ENCODE measurements at places on chromosomes 7 and 10.
A peak's percentile ranks its signal among the peaks of the same experiment; 100 is the strongest.

DNA sequence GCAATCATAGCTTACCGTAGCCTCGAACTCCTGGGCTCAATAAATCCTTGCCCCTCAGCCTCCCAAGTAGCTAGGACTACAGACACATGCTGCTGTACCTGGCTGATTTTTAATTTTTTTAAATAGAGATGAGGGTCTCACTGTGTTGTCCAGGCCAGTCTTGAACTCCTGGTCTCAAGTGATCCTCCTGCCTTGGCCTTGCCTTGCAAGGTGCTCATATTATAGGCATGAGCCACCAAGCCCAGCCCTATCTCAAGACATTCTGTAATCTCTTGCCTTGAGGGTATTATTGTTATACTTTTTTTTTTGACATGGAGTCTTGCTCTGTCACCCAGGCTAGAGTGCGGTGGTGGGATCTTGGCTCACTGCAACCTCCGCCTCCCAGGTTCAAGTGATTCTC lies 86.6 kb downstream of the PHTF2 start:
- no peak for DNase-seq

DNA sequence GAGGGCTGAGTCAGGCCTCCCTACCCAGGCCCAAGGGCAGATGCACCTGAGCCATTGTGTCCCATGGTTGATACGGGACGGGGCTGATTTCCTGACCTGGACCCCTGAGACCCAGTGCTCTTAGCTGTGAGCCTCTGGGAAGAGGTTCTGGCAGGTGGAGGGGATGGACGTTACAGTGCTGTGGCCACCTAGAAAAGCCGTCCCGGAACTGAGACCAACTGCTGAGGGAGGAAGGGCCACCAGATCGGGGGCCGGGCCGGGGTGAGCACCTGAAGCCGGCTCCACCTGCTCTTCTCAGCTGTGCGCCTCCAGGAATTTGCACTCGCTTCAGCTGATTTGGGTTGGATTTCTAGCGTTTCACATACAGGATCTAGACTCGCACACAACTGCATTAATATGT lies 35.4 kb downstream of the CHST12 start:
- DNase-seq: no peak

DNA sequence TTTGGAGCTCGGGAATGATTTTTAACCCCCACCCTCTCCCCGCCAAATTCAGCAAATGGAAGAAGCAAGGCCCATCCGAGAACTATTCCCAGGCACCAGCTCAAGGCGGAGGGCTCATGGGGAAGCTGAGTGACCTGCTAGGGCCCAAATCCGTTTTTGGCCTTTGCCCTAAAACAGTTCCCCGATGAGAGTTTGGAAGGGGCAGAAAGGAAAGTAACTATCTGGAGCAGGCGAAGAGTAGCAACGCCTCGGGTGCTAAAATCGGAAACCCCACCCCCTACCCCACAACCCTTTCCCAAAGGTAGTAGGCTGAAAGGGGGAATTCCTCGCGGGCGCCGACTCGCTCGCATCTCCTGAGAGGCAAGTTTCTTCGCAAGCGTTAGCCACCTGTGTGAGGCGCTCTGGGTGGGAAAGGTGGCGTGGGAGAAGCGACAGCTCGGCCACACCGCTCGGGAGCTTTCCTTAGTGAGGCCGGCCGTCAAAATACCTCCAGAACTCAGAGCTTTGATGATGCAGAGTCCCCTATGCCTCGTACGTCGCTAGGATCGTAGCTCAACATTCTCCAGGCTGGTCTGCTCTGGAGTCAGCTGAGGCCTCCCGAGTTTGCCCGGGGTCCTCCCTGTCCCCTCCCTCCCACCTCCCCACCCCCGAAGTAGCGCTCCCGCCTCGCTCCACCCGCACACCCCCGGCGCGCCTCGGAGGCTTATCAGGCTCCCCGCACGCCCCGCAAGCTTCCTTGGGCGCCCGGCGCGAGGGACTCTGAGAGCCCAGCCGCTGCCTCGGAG lies 642 bp upstream of the PRKG1 start:
- DNase-seq: peak; percentile 22

DNA sequence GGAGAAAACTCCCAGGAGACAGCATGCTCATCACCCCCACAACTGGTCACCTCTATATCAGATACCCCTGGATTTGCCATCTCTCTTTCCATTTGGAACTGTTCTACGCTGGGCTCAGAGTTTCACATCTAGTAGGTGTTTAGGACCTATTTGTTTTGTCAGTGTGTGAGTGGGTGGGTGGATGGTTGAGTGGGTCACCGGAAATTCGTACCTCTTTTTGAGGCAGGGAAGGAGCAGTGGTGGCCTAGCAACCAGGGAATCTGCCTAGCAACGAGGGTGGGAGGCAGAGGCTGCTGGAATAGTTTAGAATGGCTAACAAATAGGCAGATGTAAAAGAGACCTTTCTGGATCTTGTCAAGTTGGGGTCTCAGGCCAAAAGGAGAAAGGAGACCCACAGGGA lies 23.2 kb upstream of the SLF2 start:
- no peak for DNase-seq

DNA sequence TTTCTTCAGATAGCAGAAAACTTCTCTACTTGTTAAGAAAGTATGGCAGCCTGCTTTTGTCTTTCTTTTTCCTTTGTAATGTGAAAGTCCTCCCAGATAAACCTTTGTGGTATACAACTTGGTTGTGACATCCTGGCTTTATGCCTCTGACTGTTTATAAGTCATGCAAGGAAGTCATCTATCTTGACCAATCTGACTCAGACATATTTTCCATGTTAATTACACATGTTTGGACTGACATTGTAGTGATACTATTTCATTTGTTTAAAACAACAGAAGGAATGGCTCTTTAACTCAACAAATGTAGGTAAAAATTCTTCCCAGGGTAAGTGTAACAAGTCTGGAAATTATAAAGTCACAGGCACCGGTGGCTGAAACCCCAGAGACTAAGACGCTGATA lies 341.6 kb upstream of the MEOX2 start:
- DNase-seq: peak; percentile 36

DNA sequence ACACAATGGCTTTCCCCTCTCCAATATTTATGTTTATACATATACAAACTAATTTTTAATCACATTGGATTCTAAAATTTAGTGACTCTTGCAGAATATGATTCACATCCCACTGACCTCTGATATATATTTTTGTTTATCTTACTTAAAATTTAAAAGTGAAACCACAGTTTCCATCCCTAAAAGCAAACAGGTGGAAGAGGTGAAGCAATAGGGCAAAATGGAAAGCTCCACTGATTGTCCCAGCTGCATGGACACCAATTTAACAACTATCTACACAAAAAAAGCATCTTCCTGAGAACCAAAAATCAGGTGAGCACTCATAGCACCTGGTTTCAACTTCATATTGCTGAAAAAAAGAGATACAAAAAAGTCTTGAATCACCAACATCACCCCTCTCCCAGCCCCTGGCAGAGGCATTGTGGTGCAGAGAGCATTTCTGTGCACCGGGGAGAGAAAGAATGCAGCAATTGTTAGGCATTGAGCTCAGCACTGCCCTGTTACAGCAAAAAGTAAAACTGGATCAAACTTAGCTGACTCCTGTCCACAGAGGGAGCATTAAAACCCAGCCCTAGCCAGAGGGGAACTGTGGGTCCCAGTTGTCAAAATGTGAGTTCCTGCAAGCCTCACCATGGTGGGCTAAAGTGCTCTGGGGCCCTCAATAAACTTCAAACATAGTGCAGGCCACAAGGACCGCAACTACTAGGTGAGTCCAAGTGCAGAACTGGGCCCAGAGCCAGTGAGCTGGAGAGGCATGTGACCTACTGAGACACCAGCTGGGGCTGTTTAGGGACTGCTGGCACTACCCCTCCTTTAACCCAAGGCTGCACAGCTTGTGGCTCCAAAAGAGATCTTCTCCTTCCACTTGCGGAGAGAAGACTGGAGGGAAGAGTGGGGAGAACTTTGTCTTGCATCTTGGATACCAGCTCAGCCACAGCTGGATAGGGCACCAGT lies 92.1 kb downstream of the SIRT1 start:
- DNase-seq: no peak

GRCh38 chr7:79810916-79811315 lies 323.7 kb upstream of the GNAI1 start:
- no peak for DNase-seq

GRCh38 chr7:141123522-141123921 lies 49.7 kb downstream of the TMEM178B start:
- DNase-seq: no peak
